Stimulated activated CD4-positive, alpha-beta T cell treated with anti-CD3 and anti-CD28 coated beads, Interleukin-1b, Interleukin-23, amount 100 ng/mL, for 4 hours (primary cell): ENCODE measurements at places on chromosomes 4 and X.

- DNase-seq = no peak
Observed at GRCh38 chrX:134634691-134635090, 23.6 kb downstream of the PLAC1 start.

DNA sequence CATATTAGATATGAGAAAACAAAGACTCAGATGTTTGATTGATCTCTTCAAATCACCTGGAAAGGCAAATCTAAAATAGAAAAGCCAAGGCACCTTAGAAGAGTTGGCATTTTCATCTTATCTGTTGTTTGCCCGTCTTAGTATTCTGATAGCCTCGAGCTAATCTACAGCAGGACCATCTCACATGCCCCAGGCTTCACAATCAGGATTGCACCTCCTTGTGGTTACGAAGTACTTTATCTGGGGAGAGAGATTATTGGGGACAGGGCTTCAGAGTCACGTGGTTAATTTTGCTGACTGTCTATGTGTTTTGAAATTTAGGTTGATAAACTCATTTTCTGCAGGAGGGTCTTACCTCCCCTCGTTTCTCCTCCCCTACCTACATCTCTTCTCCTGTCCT is 313.1 kb upstream of the ANXA10 start:
- no peak for DNase-seq

DNA sequence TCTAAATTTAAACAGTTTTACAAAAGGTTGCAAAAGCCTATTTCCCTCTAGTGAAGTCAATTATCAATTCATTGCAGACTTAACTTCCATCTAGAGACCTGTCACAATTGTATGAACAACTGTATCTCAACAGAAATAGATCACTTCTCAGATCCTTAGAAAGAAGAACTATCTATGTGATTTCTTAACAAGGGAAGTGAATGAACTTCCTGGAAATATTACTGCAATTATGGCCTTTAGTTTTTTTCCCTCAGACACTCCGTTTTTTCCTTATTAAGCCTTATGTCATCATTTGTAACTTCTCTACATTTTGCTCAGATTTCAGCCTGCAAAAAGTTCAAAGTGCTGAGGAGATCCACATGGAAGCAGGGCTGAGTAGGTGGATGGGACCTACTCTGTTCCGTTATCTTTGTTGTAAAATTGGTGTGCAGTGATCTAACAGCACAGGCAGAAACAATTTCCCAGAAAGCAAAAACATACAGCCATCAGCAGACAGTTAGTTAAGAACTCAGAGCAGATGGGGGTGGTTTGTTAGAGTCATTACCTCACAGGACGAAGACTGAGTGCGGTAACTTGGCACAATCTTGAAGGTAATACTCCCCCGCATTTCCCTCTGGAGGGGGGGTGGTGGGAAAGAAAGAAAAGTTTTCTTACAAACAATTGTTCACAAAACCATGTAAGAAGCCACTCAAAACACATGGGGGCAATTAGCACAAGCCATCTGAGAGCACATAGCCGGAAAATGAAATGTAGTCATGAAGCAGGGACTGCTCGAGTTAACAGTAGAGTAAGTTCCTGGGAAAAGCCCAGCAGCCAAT is 112.3 kb downstream of the NYX start:
- DNase-seq = peak; percentile 4

DNA sequence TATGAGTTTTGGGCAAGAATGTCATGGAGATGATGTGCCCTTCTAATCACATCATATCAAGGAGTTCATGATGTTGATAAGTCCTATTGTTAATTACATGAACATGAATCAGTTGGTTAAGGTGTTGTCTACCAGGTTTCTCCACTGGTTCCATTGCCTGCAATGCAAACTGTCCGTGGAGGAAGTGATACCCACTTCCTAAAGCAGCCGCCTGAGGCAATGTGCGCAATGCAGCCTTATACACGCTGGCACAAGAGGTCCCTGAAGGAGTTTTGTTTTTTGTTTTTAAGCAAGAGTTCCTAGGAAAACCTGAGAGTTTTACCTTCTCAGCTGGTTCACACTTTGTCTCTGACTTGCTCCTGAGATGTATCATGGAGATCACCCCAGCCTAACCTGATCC is 5.9 kb upstream of the GPKOW start:
- DNase-seq = no peak

- no peak for DNase-seq
Observed at GRCh38 chrX:134692990-134693389, 34.7 kb upstream of the PLAC1 start.

GRCh38 chr4:7873881-7874280 is 65.8 kb downstream of the AFAP1 start:
- no peak for DNase-seq

GRCh38 chr4:114017120-114017917 is 37.9 kb upstream of the ARSJ start:
- no peak for DNase-seq

- DNase-seq = no peak
Observed at GRCh38 chr4:77818073-77818601, 1.0 kb downstream of the CNOT6L start.
